Midbrain (tissue), 1 donor: ENCODE measurements at places on chromosomes 5 and 9.

DNA sequence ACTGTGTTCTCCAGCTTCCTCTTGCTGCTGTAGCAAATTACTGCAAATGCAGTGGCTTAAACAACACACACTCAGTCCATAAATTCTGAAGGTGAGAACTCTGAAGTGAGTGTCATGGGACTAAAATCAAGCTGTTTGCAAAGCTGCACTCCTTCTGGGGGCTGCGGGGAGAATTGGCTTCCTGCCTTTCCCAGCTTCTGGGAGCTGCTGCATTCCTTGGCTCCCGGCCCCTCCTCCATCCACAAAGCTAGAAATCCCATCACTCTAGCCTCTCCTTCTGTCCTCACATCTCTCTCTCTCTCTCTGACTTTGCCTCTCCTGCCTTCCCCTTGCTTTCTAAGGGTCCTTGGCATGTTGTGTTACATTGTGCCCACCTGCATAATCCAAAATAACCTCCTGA, 14.2 kb upstream of the MED10 start:
- DNase-seq, result no peak

- no peak for DNase-seq
Observed at GRCh38 chr9:128282500-128282899, 6.4 kb downstream of the SWI5 start.

DNA sequence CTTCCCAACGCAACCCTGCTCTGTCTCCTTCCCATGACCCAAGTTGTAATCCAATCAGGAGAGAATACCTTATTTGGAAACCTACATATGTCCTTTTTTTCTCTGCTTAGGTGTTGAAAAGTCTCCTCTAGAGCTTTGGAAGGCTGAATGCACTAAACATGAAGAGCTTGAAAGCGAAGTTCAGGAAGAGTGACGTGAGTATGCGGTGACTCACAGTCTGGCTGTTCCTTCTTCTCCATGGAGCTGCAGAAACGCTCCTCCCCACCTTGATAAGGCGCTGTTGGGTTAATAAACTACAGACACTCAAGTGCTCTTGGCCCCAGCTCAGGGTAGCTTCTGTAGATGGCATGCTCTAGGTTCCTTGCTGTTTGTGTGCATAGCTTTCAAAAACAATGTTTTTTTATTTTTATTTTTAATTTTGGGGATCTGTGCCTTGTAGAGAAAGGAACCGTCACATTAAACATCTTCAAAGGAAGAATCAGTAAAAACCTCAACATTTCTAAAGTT, 30.7 kb downstream of the RAI14 start:
- DNase-seq, result no peak

GRCh38 chr9:89716559-89716958, 111.7 kb downstream of the GADD45G start:
- no peak for DNase-seq

- no peak for DNase-seq
Observed at GRCh38 chr5:40453689-40454088, 226.0 kb upstream of the PTGER4 start.

DNA sequence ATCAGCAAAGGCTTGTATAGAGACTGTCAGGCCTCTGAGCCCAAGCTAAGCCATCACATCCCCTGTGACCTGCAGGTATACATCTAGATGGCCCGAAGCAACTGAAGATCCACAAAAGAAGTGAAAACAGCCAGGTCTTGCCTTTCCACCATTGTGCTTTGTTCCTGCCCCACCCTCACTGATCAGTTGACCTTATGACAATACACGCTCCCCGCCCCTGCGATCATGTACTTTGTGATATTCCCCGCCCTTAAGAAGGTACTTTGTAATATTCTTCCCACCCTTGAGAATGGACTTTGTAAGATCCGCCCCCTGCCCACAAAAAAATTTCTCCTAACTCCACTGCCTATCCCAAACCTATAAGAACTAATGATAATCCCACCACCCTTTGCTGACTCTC, 18.6 kb upstream of the NPM1 start:
- no peak for DNase-seq

DNA sequence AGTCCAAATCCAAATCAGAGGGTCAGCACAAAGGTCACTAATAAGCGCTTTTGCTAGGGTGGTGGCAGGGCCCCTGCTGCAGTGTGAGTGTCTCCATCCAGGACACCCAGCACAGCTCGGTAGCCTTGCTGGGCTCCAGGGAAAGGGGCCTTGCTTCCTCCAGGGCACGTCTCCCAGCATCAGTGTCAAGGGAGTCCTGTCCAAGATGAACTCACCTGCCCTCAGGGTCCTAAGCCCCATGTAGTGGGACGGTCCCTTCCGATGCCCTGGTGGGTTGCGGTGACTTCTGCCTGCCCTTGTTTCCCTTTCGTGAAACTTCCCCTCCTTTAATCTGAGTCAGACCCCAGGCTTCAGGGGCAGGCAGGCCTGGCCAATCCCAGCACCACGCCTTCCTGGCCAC, 101.7 kb downstream of the ZNF354C start:
- no peak for DNase-seq

DNA sequence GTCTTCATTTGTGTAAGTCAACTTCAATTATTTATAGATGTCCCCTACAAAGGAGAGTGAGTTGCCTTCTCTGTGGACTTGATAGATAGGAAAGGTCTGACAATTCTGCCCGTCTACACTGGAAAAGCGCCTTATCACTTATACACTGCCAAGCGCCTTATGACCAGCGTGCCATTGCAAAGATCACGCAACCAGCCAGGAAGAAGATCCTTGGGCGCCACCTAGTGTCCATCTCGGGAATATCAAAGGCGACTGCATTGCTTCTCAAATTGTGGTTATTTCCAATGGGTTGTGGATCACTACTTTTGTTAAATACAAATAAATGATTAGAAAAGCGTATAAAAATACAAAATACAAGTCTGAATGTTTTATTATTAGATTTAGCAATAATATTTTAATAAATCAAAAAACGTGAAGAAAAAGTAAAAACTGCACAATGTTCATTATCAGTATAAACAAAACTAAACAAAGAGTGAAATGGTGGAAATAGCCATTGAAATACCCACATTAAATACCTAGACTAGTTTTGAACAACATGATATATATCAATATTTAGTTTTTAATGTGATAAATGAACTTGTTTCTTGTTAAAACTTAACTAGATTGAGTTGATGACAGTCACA, 27.8 kb downstream of the SUB1 start:
- DNase-seq, result peak; percentile 83

- DNase-seq, result no peak
Observed at GRCh38 chr9:1058826-1059487, 8.8 kb downstream of the DMRT2 start.

GRCh38 chr9:71812385-71812784, 44.1 kb upstream of the CEMIP2 start:
- DNase-seq, result peak; percentile 70

DNA sequence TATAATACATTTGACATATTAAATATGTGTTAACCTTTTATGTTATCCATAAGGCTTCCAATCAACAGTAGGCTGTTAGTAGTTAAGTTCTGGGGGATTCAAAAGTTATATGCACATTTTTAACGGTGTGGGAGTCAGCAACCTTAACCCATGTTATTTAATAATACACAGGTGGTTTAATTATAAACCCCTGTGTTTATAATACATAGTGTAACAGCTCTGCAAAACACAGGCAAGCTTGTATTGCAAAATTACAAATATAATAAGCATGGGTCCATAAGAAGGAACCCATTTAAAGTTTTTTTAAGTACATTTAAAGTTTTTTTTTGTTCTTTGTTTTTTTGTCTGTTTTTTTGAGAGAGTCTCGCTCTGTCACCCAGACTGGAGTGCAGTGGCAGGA, 14.5 kb upstream of the RAD23B start:
- DNase-seq, result no peak

GRCh38 chr5:1000329-1000728, 8.3 kb upstream of the NKD2 start:
- no peak for DNase-seq

- no peak for DNase-seq
Observed at GRCh38 chr5:141668601-141669265, 13.3 kb downstream of the ARAP3 start.

- DNase-seq, result no peak
Observed at GRCh38 chr9:116027951-116028350, 125.6 kb upstream of the PAPPA start.

DNA sequence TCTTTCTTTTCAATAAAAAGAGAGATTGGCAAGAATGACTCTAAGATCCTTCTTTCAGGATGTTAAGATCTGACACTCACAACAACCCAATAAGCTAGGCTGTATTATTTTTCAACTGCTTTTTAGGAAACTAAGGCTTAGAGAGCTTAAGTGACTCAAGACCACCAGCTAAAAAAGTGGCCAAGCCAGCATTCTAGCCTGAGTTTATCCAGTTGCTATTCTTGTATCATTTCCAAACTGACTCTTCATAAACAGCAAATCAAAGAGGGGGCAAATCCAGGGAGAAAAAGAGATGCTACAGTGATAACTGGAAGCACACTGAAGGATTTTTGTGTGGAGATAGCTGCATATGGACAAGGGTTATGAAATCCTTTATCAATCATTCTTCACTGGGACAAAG, 47.1 kb downstream of the TMEM252 start:
- DNase-seq, result no peak

GRCh38 chr9:18143073-18143745, 330.7 kb upstream of the ADAMTSL1 start:
- no peak for DNase-seq

GRCh38 chr5:53288511-53288910, 179.0 kb upstream of the MOCS2 start:
- no peak for DNase-seq

DNA sequence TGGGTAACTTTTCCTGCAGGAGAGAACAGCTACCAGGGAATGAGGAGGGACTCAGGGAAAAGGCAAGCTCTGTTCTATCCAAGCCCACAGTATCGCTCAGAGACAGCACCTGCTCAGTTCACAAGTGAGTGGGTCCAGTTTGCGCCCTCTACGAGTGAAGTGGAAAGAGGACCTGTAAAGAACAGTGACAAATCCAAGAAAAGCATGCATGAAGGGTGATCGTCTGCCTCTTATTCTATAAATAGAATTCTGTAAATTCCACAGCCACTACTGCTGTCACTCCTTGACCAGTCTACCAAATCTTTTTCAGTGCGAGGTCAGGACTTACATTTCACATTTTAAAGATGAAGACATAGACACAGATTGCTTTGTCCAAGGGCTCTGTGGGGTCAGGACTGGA, 117.5 kb downstream of the ENTREP1 start:
- DNase-seq, result no peak

DNA sequence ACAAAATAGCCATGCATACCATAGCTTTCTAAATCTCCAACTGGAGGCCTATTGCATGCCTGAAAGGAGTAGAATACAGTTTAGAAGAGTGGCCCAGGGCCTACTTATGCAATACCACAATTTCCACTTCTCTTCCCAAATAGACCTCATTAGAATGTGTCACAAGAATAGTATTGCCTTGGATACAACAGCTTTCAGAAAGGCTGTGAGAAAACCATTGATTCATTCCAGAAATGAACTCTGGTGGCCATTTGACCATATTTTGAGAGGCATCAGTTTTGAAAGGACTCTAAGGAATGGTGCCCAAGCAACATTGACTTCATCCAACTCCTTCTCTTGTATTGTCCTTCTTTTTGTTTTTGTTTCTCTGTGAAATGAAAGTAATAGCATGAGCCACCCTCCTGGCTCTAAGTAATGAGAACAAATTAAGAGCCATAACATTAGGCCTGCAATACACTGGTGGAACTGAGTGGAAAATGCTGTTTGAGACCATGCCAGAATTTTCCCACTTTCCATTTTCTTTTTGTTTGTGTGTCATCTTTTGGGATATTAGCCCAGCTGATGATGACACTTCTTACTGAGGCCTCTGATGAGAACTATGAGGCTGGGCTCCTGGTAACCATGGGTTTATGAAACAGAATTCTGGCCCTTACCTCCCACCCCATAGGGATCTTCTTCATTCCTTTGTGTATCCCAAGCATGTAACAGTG, 90.2 kb downstream of the TMEM174 start:
- peak; percentile 51 for DNase-seq

DNA sequence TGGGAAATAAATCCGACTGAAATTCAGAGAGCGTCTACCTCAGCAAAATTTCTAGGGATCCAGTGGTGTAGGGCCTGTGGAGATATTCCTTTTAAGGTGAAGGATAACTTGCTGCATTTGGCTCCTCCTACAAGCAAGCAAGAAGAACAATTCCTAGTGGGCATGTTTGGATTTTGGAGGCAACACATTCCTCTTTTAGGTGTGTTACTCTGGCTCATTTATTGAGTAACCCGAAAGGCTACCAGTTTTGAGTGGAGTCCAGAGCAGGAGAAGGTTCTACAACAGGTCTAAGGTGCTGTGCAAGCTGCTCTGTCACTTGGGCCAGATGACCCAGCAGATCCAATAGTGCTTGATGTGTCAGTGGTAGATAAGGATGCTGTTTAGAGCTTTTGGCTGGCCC, 862.4 kb upstream of the CDH9 start:
- no peak for DNase-seq

DNA sequence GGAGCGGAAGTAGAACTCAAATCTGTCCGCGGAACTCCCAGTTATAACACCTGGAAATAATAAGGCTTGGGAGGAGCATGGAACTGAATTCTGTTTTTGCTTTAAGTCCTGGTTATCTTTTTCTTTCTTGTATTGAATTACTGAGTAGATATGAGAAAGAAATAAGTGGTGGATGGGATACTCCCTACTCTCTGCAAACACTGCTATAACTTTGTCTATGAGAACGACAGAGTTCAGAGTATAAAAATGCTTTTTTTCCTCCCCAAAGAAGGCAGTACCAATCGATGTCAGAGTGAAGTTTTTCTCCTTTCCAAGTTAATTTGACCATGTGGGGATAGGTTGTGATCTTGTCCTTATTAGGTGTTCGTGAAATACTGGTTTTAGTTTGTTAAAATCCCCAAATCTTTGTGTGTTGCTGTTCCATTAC, 1.2 kb downstream of the RIC1 start:
- no peak for DNase-seq

GRCh38 chr5:170563824-170564567, 60.2 kb downstream of the KCNIP1 start:
- DNase-seq, result no peak

DNA sequence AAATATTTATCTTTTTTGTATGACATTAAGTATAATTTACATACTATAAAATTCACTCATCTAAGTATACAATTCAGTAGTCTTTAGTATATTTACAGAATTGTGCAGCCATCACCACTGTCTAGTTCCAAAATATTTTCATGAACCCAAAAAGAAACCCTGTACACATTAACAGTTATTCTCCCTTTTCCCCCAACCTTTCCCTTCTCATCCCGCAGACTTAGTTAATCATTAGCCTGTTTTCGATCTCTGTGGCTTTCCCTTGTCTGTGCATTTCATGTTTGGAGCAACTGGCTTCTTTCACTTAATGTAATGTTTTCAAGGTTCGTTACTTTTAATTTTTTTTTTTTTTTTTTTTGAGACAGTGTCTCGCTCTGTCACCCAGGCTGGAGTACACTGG, 37.5 kb downstream of the MTREX start:
- DNase-seq, result no peak

GRCh38 chr9:3036333-3036700, 192.4 kb upstream of the PUM3 start:
- no peak for DNase-seq
